Activated T-helper 1 cell treated with anti-CD3 and anti-CD28 coated beads, Interleukin-2, amount 50 U/mL, for 16 hours (primary cell): ENCODE measurements at places on chromosomes 7 and 10.

- no peak for DNase-seq
These were observed 418.6 kb upstream of the NPVF start for GRCh38 chr7:25646726-25647413.

- DNase-seq = no peak
These were observed 70.2 kb upstream of the ITGA8 start for GRCh38 chr10:15789793-15790525.

GRCh38 chr10:50398823-50399222 lies 147.5 kb upstream of the ASAH2 start:
- DNase-seq = no peak

GRCh38 chr7:145817687-145818086 lies 298.9 kb upstream of the CNTNAP2 start:
- no peak for DNase-seq

DNA sequence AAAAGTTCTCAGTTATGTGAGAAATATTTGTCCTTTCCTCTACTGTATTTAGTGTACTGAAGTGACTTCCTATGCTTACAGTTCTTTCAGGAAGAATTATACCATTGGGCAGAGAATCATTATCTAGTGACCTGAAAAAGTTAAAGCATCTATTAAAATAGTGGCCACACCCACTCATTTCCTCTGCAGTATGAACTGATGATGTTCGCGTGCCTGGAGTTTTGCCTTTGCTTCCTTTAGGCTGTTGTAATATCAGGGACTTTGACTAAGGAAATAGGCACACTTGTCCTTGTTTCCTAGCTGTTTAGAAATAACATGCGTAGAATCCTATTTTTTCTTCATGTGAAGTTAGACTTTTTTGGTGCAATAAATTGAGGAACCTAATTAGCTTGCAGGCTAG lies 100.7 kb downstream of the ZMYND11 start:
- no peak for DNase-seq

DNA sequence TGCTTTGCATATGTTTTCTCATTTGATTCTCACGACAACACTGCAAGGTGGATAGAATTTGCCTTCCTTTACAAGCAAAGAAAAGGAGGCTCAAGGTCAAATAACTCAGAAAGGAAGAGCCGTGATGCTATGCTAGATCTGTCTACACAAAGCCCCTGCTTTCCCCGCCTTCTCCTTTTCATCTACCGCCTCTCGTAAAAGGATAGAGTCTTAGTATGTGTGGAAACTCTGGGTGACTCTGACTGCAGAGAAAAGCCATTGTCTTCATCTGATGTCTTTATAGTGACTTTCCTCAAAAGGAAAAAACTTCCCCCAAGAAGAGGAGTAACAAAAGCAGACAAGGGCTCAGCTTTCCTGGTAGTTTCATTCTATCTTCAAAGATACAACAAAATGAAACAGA lies 292.7 kb downstream of the ACTR3B start:
- no peak for DNase-seq

- no peak for DNase-seq
These were observed 49.1 kb upstream of the STEAP1B start for GRCh38 chr7:22549051-22549450.

DNA sequence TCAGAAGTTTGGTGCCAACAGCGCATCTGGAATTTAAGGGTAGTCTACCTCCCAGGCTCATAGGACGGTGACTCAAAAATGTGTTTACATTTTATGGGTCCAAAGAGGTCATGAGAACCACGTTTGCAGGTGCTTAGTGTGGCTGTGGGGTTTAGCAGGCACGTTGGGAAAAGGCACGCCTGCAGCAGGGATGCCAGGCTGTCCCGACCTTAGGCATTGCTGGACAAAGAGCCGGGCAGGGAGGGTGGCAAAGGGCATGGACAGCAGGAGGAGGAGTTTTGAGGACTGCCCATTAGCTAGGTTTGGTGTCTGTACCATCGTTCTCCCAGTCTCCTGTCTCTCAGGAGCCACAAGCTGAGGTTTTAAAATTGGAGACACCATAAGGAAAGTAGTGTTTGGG lies 104.4 kb downstream of the TRRAP start:
- DNase-seq = no peak

GRCh38 chr10:61225939-61226338 lies 227.2 kb downstream of the TMEM26 start:
- no peak for DNase-seq

GRCh38 chr7:44050915-44051560 lies 6.5 kb downstream of the DBNL start:
- DNase-seq = no peak

- DNase-seq = no peak
These were observed 1.2 kb downstream of the HSPA14 start for GRCh38 chr10:14839305-14839695.

GRCh38 chr7:50589364-50589763 lies 24.2 kb upstream of the DDC start:
- DNase-seq = no peak

DNA sequence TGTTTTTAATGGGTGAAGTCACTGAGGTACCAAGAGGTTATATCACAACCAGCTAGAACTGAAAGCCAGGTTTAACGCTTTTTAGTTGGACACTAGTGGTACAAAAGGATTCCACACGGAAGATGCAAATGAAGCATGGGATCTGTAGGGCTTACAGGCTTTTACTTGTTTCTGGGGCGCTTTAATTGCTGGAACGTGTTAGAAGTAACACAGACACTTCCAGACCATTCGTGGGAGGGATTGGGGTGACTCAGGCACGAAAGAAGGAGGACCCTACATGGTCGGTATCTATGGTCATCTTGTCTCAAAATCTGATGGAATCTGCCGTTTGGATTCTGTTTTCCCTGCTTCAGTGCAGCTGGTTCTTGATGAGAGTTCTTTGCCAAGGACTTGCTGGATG lies 1.0 kb downstream of the YKT6 start:
- DNase-seq = no peak

DNA sequence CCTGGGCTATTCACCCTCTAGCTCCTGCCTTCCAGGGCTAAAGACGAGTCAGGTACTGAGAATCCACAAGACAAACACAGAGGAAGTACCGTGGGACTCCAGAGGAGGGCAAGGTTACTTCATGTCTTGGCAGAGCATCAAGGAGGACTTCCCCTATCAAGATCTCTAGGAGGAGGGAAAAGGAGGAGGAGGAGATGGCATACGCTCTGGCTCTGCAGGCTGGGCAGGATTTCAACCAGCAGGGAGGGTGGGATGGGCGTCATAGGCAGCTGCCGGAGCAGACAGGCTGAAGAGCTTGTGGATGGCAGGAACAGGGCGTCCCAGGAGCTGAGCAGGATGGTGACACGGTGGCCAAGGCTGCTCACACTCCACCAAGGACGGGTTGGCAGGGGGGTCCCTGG lies 21.3 kb downstream of the MDH2 start:
- DNase-seq = no peak

- DNase-seq = no peak
These were observed 122.0 kb downstream of the AGMO start for GRCh38 chr7:15439853-15440252.

DNA sequence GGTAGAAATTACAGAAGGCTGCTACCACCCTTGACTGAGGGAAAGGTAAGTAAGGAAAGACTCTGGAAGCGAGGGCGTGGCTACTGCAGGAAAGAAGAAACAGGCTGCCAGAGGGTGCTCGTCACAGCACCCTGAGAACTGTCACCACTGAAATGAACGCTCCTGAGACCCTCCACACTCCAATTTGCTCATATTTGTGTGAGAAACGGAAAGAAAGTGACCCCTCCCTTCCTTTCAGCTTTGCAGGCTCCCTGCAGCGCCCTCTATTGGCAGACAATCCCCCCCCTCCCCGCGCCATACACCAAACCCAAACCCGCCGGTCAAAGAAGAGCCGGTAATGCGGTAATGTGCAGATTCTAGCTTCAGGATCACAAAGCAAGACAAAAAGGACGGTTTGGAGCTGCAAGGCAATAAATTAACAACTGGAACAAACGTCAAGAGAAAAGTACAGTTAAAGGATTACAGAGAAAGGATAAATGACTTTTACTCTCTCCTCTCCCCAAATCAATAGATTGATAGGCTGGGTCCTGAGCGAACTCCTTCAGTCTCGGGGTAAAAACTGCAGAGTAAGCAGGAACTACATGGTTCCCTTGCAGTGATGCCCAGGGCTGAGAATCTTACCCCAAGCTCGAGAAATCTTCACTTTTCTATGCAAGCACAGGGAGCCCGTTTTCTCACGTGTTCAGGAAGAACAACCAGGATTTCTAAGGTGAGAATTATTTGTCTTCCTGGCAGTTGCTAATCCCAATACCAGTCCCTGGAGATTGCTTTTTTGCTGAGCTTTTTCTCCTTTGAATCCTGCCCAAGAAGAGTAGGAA lies 47.6 kb downstream of the STEAP1B start:
- no peak for DNase-seq

DNA sequence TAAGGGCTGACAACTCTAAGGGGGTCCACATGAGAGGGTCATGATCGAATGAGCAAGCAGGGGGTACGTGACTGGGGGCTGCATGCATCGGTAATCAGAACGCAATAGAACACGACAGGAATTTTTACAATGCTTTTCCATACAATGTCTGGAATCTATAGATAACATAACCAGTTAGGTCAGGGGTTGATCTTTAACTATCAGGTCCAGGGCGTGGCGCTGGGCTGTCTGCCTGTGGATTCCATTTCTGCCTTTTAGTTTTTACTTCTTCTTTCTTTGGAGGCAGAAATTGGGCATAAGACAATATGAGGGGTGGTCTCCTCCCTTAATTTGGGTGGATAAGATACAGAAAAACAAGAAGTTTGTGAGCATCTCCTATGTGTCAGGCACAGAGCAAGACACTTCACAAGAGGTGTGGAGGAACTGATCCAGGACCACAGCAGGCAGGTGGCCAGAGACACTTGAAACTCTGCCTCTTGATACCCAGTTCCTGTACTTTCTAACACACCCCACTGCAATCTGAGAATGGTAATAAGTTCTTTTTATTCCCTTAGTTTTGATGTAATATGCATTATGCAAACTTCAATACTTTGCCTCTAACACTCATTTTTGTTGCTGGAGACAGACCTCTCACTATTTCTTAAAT lies 18.0 kb upstream of the MRLN start:
- DNase-seq = no peak

- peak; percentile 79 for DNase-seq
These were observed at the start of gene ZNF212 for GRCh38 chr7:149239345-149240143. TSS of gene ZNF212 (plus strand) at chr7:149239651. CDS start at chr7:149239779, 128 bp downstream.

DNA sequence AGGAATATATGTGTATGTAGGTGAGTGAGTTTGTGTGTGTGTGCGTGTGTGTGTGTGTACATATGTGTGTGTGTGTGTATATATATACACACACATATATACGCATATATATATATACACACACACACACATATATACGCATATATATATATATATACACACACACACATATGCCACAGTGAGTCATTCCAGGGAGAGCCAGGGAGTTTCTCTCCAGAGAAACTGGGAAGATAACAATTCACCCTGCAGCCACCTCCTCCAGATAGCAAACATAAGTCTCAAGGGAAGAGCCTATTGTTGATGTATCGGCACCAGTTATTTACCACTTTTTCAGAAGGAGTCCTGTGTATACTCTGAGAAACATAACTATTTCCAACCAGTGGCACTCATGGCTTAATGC lies 102.3 kb upstream of the STK17A start:
- no peak for DNase-seq

- DNase-seq = no peak
These were observed 95.0 kb downstream of the FRMD4A start for GRCh38 chr10:14235566-14236195.

GRCh38 chr7:124908259-124908658 lies 21.4 kb downstream of the POT1 start:
- DNase-seq = no peak

GRCh38 chr10:52353960-52354394 lies 39.9 kb downstream of the DKK1 start:
- DNase-seq = no peak

DNA sequence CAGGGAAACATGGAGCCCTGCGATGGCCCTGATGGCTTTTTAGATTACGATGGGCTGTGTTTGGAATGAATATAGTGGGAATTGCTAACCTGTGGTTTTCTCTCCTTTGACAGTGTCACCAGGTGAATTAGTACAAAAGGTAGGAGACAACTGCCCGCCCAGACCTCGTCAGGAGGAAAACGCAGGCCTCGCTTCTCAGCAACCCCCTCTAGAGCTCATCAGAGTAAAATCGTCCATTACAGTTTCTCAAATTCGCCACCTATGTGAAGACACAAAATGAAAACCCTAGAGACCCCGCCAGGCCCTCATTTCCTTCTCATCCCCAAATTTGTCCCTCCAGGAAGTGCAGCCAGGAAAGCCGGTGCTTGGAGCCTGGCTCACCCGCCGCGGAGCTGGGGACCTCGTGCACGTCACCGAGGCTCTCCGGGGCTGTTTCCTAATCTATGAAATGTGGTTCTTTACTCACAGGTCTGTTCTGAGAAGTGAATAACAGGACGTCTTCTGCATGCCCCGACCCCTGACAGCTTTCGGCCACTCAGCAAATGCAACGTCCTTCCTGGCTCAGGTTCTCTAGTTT lies 143.7 kb downstream of the VIPR2 start:
- DNase-seq = no peak

- no peak for DNase-seq
These were observed 137.6 kb downstream of the RGS10 start for GRCh38 chr10:119404719-119405519.

- DNase-seq = no peak
These were observed 26.5 kb downstream of the NT5C2 start for GRCh38 chr10:103166523-103166922.

GRCh38 chr7:107262857-107263256 lies 94.1 kb downstream of the HBP1 start:
- no peak for DNase-seq

GRCh38 chr7:5234852-5235831 lies 45.1 kb downstream of the WIPI2 start:
- DNase-seq = no peak

DNA sequence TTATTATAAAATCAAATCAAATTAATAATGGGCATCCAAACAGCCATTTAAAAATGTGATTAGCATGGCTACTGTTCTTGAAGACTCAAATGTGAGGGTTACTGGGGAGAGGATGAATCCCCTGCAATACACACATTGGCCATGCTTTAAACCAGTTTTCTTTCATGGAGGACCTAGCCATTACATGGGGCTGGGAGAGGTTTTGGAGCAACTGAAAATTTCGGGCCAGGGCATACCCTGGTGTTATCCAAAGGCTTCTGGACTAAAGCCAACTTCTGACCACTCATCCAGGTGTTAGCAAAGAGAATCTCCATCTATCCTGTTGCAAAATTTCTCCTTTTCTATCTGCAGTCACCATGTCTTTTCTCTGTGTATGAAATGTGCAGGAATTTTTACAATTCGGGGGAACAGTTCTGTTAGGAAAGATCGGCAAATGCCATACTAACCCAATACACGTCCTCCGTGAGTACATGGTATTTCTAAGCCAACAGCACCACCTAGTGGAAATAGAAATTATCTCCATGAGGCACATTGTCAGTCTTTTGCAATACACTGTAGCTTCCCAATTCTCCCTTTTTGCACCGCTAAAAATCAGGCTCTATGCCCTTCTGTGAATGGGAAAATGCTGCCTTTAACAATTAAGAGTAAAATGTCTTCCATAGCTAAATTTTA lies 47.0 kb upstream of the ZNF107 start:
- DNase-seq = no peak

DNA sequence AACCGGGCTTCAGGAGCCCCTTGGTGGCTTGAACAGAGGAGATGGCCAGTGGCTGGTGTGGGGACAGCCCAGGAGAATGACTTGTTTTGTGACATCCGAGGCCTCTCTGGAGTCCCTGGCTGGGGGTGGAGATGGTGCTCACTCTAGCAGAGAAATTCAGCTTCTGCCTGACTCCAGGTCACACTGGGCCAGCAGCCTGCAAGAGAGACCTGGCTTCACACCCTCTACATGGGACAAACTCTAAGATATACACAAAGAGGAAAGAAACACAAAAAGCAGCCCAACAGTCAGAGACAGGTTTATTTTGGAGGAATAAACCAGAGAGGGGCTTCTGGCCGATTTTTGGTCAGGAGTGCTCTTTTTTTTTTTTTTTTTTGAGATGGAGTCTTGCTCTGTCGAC lies 132.8 kb downstream of the ELFN1 start:
- DNase-seq = no peak
